ENCODE measurements at places on chromosomes 6 and 20.

GRCh38 chr6:137271245-137272183 is 52.3 kb upstream of the IFNGR1 start:
- no peak for DNase-seq

DNA sequence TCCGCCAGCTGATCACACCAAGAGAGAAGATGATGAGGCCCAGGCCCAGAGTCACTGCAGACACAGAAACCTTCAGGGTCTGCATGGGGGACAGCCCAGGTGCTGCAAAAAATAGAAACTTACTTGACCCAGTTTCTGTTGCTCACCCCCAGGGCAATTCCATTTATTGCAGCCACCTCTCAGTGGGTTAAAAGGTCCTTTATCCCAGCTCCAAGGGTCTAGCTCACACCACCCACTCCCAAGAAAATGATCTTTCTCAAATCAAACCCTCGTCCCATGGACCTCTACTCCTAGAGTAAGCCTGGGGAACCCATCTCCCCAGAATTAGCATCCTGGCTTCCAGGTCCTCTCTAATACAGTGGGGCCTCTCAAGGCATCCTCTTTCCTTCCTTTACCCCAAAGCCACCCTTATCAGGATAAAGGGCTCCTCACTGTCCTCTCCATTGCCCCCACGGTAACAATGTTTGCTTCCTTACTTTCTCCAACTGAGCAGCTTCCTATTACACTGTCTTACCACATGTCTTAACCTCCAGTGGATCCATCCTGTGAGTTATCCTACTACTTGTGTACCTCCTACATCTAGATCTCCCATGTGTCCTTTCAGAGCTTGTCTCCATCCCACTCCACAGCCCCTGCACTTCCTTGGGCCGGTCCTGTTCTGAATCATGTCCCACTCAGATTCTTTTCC is 5.1 kb downstream of the HLA-DMB start:
- no peak for DNase-seq

- no peak for DNase-seq
Measured at GRCh38 chr20:49825521-49826033, 12.9 kb downstream of the SLC9A8 start.

DNA sequence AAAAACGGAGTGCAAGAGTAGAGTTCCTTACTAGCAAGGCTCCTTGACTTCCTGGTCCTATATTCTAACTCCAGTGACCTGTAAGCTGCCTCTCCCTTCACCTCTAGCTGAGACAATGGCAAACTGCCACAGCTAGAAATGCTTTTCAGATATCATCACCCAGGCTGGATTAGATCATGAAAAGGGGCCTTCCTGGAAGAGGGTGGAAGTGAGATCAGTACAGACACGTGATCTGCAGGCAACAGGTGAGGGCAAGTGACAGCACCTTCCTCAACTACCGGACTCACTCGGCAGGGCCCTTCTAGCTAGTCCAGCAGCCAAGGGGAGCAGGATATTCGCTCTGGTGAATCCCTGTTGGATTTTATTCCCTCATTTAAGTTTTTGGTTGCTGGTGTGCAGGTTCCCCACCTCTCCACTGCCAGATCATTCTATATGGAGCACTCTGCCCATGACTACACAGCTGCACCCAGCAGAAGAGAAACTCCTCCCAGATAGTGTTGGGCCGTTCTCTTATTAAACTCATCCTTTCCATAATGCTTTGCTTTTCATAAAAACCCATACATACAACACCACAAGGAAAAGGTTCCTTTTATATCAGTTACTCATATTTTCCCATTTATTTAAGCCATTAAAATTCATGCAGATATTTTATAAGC is 26.4 kb upstream of the FAM83C start:
- no peak for DNase-seq

- DNase-seq: no peak
Measured at GRCh38 chr6:73004861-73005260, 220.4 kb downstream of the KHDC1L start.

DNA sequence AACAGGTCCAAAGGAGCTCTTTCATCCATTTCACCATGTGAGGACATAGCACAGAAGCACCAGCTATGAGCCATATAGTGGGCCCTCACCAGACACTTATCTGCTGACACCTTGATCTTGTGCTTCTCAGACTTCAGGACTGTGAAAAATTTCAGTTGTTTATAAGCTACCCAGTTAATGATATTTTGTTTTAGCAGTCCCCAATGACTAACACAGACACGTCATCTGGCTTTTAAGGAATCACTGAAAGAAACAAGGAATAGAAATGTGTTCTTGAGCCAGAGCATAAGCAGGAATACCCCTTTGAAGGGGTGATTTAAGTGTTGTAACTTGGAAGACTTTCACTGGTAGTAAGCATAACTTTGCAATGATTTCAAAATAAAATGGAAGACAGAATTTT is 214.7 kb upstream of the PTCHD4 start:
- no peak for DNase-seq

GRCh38 chr6:160500639-160501038 is 152.5 kb downstream of the SLC22A3 start:
- DNase-seq: no peak

DNA sequence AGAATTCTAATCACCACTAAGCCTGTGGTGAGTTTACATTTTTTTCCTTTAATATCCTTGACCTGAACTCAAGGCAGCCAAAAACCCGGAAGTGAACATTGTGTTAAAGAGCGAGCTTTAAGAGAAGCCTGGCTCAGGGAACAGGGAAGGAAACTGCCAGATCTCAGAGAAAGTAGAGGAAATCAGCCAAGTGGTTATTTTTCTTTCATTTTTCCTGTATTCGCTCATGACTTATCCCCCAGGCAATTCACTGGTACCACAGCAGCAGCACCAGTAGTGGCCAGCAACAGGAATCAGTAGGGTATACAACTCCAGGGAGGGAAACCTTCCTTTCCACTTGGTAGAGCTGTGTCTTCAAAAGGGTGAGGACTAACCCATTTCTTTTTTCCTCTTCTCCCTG is 89.6 kb upstream of the HMGCLL1 start:
- DNase-seq: no peak

- DNase-seq: no peak
Measured at GRCh38 chr6:63997734-63998133, 362.1 kb downstream of the PHF3 start.

DNA sequence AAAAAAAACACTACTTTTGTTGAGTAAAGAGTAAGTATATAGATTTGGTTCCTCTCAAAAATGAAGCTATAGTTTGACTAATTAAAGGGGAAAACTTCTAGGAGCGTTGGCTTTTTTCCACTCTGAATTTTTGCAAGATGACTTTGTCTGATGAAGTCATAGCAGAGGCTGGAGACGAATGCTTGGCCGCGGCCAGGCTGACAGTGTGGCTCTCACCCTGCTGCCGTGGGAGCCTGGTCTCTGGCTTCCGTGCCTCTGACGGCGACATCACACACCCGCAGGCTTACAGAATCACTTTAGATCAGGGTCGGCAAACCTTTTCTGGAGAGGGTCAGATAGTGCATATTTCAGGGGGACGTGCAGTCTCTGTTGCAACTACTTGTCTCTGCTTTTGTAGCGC is 145.0 kb downstream of the PHACTR3 start:
- no peak for DNase-seq

GRCh38 chr20:48065833-48066232 is 280.6 kb upstream of the SULF2 start:
- DNase-seq: no peak
